ENCODE measurements at places on chromosomes 6 and 20.

- no peak for DNase-seq
Observed at GRCh38 chr6:33583591-33584155, 3.6 kb upstream of the BAK1 start.

GRCh38 chr6:112019589-112019988, 34.3 kb upstream of the CCN6 start:
- DNase-seq = no peak

DNA sequence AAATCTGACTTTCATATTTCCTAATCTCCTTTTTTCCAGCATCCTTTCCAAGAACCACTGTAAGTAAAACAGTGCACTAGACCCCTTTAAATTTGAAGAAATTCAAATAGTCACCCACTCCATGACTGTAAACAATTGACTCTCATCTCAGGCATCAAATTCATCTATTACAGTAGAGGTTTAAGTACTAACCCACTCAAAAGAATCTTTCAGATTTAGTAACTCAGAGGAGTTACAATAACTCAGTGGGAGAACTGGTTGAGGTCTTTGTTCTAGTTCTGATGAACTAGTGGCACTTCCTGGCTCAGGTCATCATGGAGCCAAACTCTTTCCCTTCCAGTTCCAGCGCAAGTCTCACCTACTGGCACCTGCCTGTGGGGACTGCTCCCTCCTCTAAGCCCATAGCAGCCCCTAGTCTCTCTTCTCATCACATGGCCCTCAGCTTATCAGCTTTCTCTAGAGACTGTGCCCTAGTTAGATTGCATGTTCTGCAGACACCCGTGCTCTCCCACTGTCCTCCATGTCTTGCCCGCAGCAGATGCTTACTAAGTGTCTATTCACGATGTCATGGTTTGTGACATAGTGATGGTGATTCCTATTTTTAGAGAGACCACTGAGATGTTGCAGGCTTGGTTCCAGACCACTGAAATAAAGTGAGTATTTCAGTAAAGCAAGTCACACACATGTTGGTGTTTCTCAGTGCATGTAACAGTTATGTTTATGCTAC, 196.2 kb downstream of the TBC1D7 start:
- no peak for DNase-seq

DNA sequence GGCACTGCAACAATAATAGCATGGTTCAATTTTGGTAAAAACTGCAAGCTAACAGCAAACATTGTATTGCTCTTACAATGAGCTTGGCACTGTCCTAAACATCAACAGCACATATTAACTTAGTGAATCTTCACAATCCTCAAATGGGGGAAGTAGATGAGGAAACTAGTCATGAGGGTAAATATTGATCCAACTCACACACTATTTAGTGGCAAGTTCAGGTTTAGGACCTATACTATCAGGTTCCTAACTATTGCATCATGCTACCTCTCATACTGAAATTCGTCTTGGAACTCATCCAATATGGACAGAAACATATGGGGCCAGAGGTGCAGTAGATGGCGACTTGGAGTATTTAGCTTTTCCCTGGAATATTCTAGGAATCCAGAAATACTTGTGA, 34.2 kb downstream of the FKBP1C start:
- no peak for DNase-seq

- DNase-seq = no peak
Observed at GRCh38 chr6:46135176-46135575, 5.4 kb downstream of the ENPP4 start.

DNA sequence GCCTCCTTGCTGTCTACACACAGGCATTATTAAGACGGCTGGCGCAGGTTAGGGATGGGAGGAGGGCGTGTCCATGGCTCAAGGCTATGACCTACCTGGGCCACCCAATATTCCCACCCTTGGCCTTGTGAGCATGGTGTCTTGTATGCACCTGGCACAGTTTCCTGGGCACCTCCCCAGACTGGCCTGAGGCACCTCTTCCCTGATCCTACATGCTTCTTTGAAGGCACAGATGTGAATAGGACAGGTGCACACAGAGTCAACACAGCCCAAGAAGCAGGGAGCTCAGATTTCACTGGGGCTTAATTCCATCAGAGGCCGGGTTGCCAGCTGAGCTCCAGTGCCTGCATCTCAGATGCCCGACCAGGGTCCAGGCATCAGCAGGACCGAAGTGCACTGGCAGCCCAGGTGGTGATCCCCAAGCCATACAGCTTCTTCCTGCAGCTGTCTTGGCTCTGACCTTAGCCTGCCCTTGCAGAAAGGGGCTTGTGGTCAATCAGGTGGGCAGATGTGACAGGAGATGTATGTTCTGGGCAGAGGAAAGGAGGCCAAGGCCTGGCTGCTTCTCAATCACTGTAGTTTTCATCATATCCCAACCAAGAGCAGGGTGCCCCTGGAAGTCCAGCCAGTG, 287.7 kb downstream of the CLIC5 start:
- DNase-seq = no peak

DNA sequence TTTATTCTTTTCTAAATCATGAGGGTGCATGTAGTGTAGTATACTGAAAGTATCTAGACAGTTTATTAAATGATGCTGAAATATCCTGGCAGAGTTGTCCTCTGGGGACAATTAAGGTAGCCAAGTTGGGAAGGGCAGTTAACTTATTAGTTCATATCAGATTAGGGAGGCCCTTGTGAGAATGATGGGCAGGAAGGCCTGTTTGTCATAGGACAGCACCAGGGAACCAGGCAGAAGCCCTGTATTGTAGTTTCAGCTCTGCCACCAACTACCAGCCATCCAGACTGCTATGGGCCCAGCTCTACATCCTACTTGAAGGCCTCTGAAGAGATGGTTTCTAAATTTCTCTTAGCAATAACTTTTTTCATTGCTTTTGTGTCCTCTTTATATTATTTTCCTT, 4.0 kb downstream of the MYLIP start:
- no peak for DNase-seq

- no peak for DNase-seq
Observed at GRCh38 chr6:89950879-89951391, 56.7 kb downstream of the GJA10 start.

- no peak for DNase-seq
Observed at GRCh38 chr6:108118359-108118724, 43.8 kb upstream of the OSTM1 start.

GRCh38 chr6:167996424-167997199, 859 bp upstream of the KIF25 start:
- no peak for DNase-seq

DNA sequence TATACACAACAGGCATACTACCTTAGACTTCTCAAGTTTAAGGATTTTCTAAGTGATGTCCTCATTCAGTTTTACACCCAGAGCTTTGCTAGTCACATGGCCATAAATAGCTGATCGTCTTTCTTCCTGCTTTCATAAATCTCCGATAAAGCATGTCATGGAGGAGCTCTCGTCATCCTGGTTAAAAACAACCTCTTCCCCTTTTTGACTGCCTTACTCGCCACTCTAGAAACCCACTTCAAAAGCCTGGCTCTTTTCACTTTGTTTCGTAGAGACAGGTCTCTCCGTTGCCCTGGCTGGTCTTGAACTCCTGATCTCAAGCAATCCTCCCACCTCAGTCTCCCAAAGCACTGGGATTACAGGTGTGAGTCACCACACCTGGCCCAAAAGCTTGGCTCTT, 67.0 kb upstream of the SMIM29 start:
- peak; percentile 41 for DNase-seq

DNA sequence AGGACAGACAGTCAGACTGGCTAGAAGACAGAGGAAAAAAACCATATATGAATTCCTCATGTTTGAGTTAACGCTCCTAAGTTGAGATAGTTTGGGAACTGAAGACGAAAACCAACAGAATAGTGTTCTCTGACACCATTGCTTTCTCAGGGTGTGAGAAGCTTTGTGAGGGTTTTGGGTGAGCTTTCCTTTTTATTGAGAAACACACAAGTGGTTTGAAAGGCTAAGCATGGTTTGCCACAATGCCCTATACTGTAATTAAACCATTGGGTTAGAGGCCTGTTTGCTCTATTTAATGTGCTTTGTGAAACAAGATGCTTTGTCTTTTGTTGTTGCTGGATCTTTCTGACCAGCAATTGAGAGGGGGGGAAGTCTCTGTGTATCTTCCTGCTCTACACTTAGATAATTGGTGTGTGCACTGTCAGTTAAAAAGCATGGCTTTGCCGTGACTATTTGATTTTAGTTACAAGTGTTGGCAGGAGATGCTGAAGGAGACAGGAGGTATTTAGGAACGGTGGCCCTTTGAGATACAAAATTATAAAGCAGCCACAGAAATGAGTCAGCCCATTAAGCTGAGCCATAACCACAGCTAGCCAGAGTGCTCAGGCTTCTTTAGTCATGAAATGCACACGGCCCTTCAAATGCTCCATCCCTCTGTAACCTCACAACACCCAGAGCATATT, 273.0 kb upstream of the PREP start:
- no peak for DNase-seq

DNA sequence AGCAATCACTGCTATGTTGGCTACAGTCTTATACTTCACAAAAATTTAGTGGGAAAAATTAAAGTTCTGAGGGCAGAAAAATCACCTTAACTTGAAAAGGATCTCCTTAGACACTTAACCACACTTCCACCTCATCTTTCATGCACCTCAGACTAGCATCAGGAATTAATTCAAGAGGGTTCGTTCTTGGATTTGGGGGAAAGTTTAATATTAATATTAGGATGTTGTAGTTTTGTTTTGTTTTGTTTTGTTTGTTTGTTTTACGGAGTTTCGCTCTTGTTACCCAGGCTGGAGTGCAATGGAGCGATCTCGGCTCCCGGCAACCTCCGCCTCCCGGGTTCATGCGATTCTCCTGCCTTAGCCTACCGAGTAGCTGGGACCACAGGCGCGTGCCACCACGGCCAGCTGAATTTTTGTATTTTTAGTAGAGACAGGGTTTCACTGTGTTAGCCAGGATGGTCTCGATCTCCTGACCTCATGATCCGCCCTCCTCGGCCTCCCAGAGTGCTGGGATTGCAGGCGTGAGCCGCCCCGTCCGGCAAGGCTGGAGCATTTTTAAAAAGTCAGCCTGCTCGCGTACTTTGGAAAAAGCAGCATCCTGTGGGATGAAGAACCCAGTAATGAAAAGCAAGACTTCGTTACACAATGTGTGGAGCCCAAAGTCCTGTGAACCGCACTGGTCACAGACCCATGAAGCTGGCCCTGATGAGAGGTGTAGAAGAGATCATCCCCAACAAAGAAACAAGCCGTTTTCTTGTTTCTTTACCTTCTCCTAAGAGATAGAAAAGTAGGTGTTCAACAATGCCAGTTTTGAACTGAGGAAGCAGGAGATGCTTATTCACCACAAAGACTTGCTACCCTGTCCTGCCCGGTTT, 194.9 kb downstream of the GPX5 start:
- no peak for DNase-seq

- peak; percentile 81 for DNase-seq
Observed at GRCh38 chr6:5143634-5144311, 58.6 kb downstream of the PPP1R3G start.

DNA sequence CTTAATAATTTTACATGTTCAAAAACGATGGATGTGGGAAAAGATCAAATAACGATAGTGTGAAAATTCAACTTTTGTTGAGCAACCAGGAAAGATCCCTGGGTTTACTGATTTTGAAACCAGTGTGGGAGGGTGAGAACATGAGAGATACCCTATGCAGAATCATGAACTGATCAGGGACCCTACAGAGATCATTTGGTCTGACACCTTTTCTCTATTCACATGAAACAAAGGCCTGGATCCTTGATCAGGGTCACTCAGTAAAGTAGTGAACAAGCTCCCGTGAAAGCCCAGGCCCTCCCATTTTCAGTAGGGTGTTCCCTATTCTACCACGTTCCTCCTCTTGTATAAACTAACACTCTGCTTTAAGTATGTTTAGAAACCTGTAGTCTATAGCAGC, 60.5 kb upstream of the DUSP22 start:
- DNase-seq = no peak

GRCh38 chr20:3818155-3819151, 1.9 kb upstream of the AP5S1 start:
- peak; percentile 44 for DNase-seq

DNA sequence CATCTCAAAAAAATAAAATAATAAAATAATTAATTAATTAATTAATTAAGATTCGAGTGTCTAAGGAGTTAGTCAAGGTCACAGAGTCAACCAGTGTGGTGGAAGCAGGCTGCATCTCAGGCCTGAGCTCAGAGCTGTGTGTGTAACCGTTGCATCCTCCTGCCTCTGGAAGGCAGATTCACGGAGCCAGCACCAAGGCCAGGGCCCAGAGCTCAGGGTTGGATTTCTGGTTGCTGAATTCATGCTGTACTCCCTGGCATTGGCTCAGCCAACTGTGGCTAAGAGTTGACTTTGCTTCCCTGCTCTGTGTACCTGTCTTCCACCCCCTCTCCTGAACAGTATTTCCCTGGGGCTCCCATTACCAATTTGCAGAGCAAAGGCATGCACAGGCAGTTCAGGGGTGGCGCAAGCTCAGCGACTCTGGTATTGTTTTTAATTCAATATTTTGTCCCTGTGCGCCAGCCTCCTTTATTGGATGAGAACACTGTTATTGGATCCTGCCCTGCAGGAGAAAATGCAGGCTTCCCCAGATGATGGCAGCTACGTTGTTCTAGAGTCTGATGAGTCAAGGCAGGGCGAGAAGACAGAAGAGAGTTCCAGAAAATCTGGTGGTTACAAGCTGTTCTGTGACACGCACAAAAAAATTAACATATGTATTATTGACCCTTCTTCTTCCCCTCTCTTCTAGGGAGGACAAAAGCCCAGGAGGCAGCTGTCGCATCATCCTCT, 12.3 kb upstream of the CTNNBL1 start:
- DNase-seq = no peak

DNA sequence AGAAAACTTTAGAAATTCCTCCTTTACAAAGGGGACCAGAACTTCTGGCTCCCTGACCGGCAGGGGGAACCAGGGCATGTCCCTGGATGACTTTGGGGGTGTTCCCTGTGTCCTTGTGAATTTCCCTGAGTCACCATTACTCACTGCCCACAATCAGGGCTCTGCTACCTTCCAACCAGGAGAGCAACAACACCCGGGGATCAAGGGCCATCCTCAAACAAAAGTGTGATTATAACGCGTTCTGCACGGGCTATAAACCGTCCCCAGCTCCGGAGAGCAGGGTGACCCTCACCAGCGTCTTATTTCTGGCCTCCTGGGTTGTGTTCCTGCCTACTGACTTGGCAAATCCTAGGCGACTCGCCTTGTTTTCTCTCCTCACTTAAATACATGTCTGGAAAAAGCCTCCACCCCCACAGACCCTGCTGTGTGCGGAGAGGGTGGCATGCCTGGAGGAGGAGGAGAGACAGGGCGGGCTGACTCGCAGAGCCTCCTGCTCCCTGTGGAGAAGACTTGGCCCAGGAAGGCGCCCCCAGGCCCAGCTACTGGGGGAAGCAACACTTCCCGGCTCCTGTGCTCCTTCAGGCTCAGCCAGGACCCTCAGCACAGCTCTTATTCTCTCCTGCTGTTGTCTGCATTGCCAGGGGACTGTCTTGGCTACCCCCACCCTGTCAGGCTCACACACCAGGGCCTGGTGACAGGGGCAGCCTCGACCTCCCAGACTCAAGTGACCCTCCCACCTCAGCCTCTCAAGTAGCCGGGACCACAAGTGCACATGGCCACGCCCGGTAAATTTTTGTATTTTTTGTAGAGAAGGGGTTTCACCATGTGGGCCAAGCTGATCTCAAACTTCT, 54.1 kb downstream of the FGD2 start:
- DNase-seq = no peak

- no peak for DNase-seq
Observed at GRCh38 chr6:1619098-1619672, 9.5 kb downstream of the FOXC1 start.
